ENCODE measurements at places on chromosomes 11 and 22. TPM values are rescaled to one million over a fixed set of nuclear protein-coding genes. Genes with fewer than 3 reads are reported as not detected.

GRCh38 chr11:64853709-64854108 is 9.3 kb upstream of the CDC42BPG start:
- DNase-seq, result peak; percentile 48

DNA sequence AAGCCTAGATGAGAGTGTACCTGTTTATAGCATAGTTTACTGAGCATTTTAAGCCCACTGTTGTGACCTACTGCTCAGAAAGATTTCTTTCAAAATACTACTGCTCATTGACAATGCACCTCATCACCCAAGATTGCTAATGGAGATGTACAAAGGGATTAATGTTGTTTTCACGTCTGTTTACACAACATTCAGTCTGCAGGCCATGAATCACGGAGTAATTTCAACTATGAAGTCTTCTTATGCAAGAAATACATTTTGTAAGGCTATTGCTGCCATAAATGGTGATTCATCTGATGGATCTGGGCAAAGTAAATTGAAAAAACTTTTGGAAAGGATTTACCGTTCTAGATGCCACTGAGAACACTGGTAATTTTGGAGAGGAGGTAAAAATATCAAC is 112.9 kb downstream of the KIF18A start:
- no peak for DNase-seq

DNA sequence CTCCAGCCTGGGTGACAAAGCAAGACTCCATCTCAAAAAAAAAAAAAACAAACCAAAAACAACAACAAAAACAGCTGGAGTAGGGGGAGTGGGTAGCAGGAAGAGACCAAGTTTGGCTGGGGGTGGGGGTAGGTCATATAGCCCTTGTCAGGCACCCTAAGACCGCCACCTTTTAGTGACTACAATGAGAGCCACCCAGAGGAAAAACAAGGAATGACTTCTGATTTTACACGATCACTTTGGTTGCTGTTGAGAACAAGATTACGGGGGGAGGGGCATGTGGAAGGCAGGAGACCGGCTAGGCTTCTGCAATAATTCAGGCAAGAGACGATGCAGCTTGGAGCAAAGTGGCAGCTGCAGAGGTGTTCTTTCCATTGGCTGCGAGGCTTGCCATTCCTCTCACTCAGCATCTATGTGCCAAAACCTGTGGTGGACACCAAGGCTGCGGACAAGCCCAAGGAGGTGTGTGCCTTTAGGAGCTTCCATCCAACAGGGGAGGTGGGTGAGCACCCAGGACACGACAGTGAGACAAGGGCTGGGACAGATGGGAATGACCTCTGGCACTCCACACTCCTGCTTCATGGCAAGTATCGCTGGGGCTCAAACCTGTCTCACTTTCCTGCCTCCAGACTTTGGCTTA is 1.7 kb downstream of the RPS19BP1 start:
- no peak for DNase-seq

GRCh38 chr11:72786305-72787215 is 7.3 kb downstream of the STARD10 start:
- DNase-seq, result no peak

- DNase-seq, result no peak
Observed at GRCh38 chr11:117303646-117304315, 12.3 kb downstream of the BACE1 start.

- DNase-seq, result no peak
Observed at GRCh38 chr22:32144496-32145274, 14.4 kb downstream of the C22orf42 start.

- no peak for DNase-seq
Observed at GRCh38 chr11:61571869-61572268, 9.0 kb downstream of the SYT7 start.

- DNase-seq, result no peak
Observed at GRCh38 chr22:48015701-48016100, 1253.3 kb downstream of the TBC1D22A start.

DNA sequence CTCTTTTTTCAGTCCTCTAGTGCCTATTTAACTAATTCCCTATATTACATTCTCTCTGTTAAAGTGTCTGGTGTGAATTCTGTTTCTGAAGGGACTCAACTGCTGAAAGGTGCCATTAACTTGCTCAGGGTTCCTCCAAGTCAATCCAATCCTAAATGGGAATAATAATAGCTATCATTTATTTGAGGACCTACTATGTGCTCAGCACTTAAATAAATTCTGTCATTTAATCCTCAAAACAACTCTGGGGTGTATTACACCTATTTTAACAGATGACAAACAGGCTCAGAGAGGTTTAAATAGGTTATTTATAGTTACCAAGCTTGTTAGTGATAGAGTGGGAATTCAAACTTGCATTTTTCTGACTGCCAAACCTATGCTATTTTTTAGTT is 40.6 kb upstream of the POLD3 start:
- DNase-seq, result no peak

- no peak for DNase-seq
Observed at GRCh38 chr11:12975195-12975594, 33.9 kb upstream of the RASSF10 start.

DNA sequence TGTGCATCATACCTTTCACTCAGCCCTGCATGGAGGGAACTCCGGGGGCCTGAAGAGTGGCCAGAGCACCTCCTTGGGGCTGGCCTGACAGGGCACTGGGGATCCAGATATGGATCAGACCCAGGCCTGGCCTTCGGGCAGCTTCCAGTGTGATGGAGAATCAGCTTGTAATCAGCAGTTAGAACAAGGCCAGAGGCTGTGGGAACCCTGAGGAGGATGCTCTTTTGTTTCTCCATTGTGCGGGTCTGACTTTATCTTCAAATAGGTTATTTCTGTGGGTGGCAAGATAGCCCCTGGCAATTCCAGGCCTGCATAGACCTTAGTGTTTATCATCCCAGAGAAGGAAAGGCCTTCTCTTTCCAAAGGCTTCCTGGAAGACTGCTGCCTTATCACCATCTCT is 12.3 kb downstream of the DGAT2 start:
- no peak for DNase-seq

GRCh38 chr11:26088391-26088790 is 243.5 kb upstream of the ANO3 start:
- no peak for DNase-seq

GRCh38 chr11:9859554-9860305 is 195.9 kb downstream of the SWAP70 start:
- no peak for DNase-seq

DNA sequence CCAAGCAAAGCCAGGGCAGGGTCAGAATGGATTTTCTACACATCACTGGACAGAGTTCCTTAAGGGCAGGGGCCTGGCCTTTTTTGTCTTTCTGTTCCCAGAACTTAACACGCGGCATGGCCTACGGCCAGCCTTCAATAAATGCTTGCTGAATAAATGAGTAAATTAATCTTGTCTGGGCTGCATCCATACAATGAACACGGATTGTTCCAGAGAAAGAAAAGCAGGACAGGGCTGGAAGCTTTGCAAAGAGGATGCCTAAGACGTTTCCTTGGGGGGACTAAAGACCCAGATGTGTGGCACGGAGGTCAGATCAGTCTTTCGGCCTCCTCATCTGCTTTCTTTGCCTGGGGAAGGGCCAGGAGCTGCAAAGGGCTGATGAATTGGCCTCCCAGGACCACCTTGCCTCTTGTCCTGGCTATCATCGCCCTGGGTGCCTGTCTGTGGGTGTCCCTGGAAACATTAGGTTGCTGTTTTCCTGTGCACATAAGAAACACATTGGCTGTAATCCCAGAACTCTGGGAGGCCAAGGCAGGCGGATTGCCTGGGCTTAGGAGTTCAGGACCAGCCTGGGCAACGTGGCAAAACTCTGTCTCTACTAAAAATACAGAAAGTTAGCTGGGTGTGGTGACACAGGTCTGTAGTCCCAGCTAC is 20.8 kb upstream of the RFPL3 start:
- DNase-seq, result no peak

GRCh38 chr11:75190652-75191329 is 39.9 kb downstream of the SLCO2B1 start:
- DNase-seq, result no peak

- no peak for DNase-seq
Observed at GRCh38 chr11:65657426-65657825, 5.3 kb downstream of the RELA start.

GRCh38 chr22:20431511-20432192 is 6.0 kb downstream of the SCARF2 start:
- DNase-seq, result no peak

The FOLR3 gene
- not detected for total RNA-seq

The OR51B2 gene
- not detected for total RNA-seq

The ADAMTS8 gene
- total RNA-seq, result not detected

The GNB1L gene
- 12.7 TPM for total RNA-seq

The GLYATL1B gene
- not detected for total RNA-seq

The OR52J3 gene
- total RNA-seq, result not detected

The SCN2B gene
- not detected for total RNA-seq

The ARHGAP42 gene
- total RNA-seq, result not detected

The GNG3 gene
- total RNA-seq, result not detected

Data from activated naive CD8-positive, alpha-beta T cell treated with anti-CD3 and anti-CD28 coated beads, Interleukin-2, amount 10 ng/mL, durations not matched to agents 7 days and 5 days (primary cell).